ENCODE measurements at places on chromosomes 12 and 14. TPM values are rescaled to one million over a fixed set of nuclear protein-coding genes. Genes with fewer than 3 reads are reported as not detected.

- no peak for DNase-seq
Measured at GRCh38 chr14:76904100-76904739, 78.0 kb downstream of the LRRC74A start.

- no peak for DNase-seq
Measured at GRCh38 chr14:92005019-92005418, 34.8 kb downstream of the TRIP11 start.

- DNase-seq: no peak
Measured at GRCh38 chr14:34766606-34767005, 52.2 kb upstream of the CFL2 start.

Gene DPPA3
- not detected for total RNA-seq

Measured in kidney (tissue), 22 donors.